ENCODE measurements at places on chromosomes 13 and 19. TPM values are rescaled to one million over a fixed set of nuclear protein-coding genes. Genes with fewer than 3 reads are reported as not detected.

The LMTK3 gene
- 2.1 TPM for total RNA-seq

The GALP gene
- not detected for total RNA-seq

GRCh38 chr19:16039545-16039944 is 36.8 kb upstream of the TPM4 start:
- H3K27me3 ChIP-seq: no peaks in the 10 kb centered on the region
- no peak for DNase-seq
- H3K4me1 ChIP-seq: no peaks in the 10 kb centered on the region
- H3K27ac ChIP-seq: no peak overlapping the region
- H3K36me3 ChIP-seq: no peaks in the 10 kb centered on the region

The RNF113B gene
- total RNA-seq: not detected

DNA sequence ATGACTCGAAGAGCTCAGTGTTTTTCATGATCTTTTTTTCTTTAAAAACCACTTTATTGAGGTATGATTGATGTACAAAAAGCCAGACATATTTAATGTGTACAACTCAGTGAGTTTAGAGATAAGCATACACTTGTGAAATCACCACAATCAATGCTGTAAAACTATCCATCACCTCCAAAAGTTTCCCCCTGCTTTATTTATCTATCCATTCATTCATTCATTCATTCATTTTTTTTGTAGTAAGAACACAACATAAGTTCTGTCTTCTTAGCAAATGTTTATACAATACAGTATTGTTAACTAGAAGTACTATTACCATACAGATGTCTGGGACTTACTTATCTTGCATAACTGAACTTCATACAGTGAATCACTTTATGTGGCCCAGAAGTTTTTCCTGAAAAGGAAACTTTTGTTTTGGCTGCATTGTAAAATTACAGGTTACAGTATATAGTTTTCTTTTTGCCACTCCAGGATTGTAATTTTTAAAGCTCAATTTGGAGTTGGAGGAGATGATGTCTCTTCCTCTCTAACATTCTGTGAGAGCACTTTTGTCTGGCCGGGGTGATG is 6.7 kb downstream of the RAP2A start:
- no peak overlapping the region for H3K27ac ChIP-seq
- no peaks in the 10 kb centered on the region for H3K4me1 ChIP-seq
- H3K27me3 ChIP-seq: no peaks in the 10 kb centered on the region
- H3K4me3 ChIP-seq: no peak overlapping the region
- no peaks in the 10 kb centered on the region for H3K36me3 ChIP-seq
- no peak for DNase-seq

The C19orf85 gene
- not detected for total RNA-seq

GRCh38 chr19:41420101-41420880 is 6.9 kb downstream of the B3GNT8 start:
- no peak overlapping the region for H3K4me3 ChIP-seq
- DNase-seq: no peak
- H3K27ac ChIP-seq: no peak overlapping the region
- H3K27me3 ChIP-seq: no peaks in the 10 kb centered on the region
- H3K4me1 ChIP-seq: no peaks in the 10 kb centered on the region

GRCh38 chr19:55656988-55657747 is 2.3 kb downstream of the U2AF2 start:
- no peaks in the 10 kb centered on the region for H3K36me3 ChIP-seq
- no peak for DNase-seq
- H3K27me3 ChIP-seq: no peaks in the 10 kb centered on the region
- H3K4me3 ChIP-seq: peak overlapping the region; percentile 54

The GZMM gene
- not detected for total RNA-seq

DNA sequence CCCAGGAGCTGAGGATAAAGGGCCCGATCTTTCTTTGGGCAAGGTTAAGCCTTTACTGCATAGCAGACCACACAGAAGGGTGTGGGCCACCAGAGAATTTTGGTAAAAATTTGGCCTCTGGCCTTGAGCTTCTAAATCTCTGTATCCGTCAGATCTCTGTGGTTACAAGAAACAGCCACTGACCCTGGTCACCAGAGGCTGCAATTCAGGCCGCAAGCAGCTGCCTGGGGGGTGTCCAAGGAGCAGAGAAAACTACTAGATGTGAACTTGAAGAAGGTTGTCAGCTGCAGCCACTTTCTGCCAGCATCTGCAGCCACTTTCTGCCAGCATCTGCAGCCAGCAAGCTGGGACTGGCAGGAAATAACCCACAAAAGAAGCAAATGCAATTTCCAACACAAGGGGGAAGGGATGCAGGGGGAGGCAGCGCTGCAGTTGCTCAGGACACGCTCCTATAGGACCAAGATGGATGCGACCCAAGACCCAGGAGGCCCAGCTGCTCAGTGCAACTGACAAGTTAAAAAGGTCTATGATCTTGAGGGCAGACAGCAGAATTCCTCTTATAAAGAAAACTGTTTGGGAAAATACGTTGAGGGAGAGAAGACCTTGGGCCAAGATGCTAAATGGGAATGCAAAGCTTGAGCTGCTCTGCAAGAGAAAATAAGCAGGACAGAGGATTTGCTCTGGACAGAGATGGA is 8.4 kb upstream of the CEACAM19 start:
- no peak for DNase-seq
- H3K27ac ChIP-seq: no peak overlapping the region
- H3K27me3 ChIP-seq: no peaks in the 10 kb centered on the region
- no peak overlapping the region for H3K4me3 ChIP-seq

DNA sequence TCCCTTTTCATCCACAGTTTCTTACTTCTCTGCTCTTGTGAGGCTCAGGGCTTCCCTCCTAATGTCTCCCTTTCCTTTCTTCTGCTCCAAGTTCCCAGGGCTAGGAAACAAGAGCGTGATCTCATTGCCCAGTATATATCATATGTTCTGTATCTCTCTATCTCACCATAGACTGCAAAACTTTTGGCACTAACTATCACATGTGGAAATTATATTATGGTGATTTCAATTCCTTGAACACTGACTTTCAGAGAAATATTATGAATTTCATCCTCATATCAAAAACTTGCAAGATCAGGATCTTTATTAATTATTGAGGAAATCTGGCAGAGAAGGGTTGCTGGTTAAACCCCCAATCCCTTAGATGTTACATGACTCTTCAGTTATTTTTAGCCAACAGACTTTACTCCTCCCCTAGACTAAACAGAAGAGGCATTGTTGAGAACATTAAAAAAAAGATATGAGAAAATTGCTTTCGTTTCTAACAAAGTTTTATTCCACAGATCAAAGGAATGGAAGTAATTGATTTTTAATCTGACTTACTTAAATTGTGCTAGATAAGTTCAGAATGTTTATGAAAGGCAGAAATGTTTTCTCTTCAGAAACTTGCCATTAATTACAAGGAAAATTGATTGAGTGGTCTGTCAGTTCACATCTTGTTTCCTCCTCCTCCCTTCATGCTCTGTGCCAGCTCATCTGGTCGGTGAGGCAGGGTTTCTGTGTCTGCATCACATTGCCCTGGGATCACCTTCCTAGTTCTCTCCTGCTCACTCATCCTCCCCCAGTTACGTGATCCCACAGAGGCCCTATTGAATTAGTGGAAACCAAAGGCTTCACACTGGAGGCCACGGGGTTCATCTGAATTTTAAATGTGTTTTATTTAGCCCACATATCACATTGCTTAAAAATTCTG is 378.5 kb downstream of the LMO7 start:
- no peaks in the 10 kb centered on the region for H3K27me3 ChIP-seq
- H3K4me3 ChIP-seq: no peak overlapping the region
- DNase-seq: no peak

GRCh38 chr19:28737021-28737895 is 475.7 kb downstream of the UQCRFS1 start:
- no peaks in the 10 kb centered on the region for H3K27me3 ChIP-seq
- H3K4me1 ChIP-seq: no peaks in the 10 kb centered on the region
- no peak overlapping the region for H3K27ac ChIP-seq
- DNase-seq: peak; percentile 43

The ZNF791 gene
- total RNA-seq: 16.2 TPM

All from hepatocyte (in vitro differentiated cells).